ENCODE measurements at places on chromosomes 2 and 18.

DNA sequence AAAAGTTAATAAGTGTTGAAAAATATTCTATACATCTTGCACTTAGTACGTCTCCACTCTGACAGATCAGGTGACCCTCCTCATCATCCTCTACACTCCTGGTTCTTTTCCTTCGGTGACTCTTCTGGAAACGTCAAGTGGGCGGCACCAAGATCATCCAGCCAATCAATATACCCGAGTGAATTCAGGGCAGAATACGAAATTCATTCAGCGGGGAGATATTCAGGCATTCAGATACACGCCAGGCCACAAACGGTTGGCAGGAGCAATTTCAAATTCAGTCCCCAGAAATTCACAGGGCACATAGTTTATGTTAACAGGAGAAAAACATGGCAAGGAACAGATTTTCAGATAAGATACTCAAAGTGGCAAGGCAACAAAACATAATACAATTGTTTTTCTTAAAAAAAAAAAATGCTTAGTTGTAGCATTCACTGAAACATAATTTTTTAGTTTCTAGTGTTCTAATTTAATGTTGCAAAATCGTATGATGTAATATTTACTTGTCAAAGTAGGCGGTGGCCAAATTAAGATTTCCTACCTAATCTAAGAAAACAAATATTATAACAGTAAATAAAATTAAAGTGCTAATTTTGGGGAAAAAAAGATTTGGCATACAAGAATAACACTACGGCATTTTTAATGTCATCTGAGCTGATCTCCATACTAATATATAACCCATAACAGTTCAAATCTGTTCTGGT lies 4.2 kb downstream of the CLK1 start:
- no peak for DNase-seq

GRCh38 chr2:195471163-195471562 lies 185.9 kb upstream of the SLC39A10 start:
- no peak for DNase-seq

GRCh38 chr2:48888066-48888465 lies 132.5 kb upstream of the LHCGR start:
- DNase-seq: no peak

DNA sequence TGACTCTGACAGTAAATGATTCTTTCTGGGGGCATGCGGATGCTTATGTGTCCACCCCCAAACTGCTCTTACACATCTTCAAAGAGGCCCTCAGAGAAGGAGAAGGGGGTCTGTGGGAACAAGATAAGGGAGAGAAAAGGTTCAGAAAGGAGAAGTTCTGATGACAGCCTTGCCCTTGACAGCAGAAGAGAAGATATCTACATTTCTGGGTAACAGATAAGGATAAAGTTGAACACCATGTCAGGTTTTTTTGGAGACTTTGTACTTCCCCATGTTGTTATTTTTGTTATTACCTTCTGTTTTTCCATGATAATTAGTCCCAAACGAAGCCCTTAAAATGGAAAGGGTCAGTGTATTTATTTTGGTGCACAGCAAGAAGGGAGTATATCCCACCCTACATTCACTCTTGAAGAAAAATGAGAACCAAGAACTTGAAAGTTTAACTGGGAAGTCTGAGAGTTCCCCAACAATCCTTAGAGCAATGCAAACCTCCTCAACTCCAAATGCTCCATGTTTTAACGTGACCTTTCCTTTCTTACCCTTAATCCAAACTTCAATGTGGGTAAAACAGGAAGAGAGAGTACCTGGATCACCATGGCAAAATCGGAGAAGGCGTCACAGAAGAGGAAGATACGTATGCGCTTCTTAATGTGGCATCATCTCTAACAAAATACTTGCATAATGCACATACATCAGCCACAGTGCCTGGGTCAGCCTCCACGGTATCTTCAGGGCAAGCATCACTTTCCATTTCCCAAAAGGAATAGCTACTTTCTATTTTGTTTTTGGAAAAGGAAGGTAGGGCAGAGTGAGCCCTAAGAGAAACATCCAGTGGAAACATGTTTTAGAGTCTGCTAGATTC lies 264.6 kb upstream of the STON1 start:
- DNase-seq: no peak

DNA sequence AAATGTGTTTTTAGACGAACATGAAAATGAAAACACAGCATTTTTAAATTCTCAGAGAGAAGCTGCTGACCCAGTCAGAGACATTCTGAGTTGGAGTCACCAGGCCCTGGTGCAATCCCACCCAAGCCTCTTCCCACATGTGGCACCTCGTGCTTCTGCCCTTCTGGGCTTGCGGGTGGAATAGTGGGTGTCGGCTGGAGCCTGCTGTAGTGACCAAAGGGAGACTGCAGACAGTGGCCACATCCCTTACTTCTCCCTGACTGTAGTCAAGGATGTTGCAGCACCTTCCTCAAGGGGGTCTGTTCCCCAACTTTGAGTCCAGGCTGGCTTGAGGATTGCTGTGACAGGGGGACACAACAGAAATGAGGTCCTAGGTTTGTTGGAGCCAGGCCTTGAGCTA lies 104.4 kb upstream of the GLI2 start:
- no peak for DNase-seq

DNA sequence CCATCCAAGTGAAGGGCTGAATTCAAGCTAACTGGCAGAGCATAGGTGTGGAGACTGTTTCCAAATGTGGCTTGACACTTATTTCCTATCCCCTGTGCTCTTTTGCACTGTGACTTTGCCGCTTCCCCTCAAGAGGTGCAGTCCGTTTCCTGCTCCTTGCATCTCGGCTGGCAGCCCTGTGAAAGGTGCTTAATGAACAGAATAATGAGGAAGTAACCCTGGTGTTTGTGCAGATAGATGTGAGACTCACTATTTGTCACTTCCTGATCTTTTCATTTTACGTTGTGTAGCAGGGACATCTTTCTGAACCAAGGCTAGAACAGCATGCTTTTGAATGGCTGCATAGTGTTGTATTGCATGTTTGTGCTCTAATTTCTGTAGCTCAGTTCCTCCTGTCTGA lies 60.8 kb downstream of the CEP192 start:
- no peak for DNase-seq

- no peak for DNase-seq
Measured at GRCh38 chr2:180679693-180680092, 300.7 kb upstream of the UBE2E3 start.

DNA sequence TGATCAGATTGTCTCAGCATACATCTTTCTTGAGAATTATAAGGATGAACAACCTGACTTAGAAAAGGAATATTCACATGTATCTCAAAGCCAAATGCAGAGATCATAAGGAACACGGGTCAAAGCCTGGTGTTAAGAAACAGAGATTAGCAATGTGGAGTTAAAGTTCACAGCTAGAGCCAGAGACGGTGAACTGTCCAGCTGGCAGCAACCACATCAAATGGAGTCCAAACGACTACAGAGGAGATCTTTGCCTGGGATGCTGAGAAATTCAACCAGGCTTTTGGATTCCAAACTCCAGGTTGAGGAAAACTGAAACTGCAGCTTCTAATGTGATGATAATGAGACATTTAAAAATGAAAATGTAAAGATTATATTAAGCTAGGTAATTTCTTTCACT lies 939.9 kb upstream of the NXPH2 start:
- DNase-seq: no peak

DNA sequence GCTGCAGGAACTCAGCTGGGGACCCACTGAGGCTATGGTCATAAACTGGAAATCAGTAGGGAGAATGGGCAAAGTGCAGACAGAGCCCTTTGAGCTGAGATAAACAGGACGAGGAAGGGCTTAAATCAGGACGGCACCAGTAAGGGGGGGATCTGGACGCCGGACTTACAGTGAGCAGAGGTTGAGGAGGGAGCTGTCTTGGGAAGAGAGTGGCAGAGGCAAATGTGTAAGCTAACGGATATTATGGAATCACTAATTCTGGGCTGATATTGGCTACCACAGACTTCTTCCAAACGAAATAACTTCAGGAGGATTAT lies 539 bp downstream of the CYP27A1 start:
- no peak for DNase-seq

DNA sequence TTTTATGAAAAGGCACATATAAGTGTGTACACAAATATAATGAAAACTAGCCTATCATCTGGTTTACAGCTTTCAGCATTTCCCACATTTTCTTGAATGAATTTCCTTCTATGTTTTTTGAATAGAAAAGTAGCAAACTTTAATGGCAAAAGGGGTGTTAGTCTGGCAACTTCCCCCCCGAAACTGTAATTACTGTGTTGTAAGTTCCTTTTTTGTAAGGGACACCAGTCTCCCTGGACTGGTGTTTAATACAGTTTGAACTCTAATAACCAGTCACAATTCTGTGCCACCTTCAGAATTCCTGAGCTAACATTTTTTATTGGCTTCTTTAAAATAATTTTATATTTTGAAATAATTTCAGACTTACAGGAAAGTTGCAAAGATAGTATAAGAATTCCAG lies 94.2 kb downstream of the ACSL3 start:
- no peak for DNase-seq

GRCh38 chr2:187442378-187442777 lies 5.7 kb downstream of the CALCRL start:
- DNase-seq: no peak

DNA sequence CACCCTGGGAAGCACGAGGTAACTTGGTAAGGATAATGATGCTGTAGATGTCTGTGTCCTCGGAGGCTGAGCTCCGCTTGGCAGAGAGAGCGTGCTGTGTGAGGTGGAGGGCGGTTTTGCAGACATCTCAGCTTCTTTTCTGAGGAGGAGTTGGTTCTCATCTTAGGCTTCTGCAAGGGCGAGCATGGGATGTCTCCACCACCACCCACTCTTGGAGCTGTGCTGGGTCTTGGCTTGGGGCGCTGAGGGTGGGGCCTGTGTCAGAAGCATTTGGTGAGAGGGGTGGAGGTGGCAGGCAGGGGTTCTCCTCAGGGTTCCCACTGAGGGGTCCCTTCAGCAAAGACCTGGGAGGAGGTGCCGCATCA lies 9.2 kb downstream of the OXER1 start:
- DNase-seq: no peak

- DNase-seq: no peak
Measured at GRCh38 chr2:10344105-10345066, 41.7 kb downstream of the HPCAL1 start.

- no peak for DNase-seq
Measured at GRCh38 chr2:9877726-9878125, 34.5 kb downstream of the TAF1B start.

GRCh38 chr18:63869851-63870250 lies 17.7 kb upstream of the SERPINB2 start:
- no peak for DNase-seq

DNA sequence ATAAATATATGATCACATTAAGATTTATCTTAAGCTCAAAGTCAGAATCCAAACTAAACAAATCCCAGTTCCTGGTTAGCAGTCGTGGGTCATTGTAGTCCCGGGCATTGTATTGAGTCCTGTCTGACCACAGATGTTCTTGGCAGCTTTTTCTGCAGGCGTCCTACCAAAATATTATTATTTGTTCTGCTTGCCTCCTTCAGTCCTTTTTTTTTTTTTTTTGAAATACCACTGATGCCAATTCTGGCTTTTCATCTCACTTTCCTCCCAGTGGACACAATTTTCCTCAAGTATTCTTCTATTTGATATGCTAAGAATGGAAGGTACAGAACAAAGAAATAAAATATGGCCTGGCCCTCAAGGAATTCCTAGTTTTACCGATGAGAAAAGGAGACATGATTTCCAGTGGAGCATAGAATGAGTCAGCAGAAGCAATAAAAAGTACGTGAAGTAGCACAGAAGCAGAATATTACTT lies 151.6 kb downstream of the CSRNP3 start:
- DNase-seq: no peak

DNA sequence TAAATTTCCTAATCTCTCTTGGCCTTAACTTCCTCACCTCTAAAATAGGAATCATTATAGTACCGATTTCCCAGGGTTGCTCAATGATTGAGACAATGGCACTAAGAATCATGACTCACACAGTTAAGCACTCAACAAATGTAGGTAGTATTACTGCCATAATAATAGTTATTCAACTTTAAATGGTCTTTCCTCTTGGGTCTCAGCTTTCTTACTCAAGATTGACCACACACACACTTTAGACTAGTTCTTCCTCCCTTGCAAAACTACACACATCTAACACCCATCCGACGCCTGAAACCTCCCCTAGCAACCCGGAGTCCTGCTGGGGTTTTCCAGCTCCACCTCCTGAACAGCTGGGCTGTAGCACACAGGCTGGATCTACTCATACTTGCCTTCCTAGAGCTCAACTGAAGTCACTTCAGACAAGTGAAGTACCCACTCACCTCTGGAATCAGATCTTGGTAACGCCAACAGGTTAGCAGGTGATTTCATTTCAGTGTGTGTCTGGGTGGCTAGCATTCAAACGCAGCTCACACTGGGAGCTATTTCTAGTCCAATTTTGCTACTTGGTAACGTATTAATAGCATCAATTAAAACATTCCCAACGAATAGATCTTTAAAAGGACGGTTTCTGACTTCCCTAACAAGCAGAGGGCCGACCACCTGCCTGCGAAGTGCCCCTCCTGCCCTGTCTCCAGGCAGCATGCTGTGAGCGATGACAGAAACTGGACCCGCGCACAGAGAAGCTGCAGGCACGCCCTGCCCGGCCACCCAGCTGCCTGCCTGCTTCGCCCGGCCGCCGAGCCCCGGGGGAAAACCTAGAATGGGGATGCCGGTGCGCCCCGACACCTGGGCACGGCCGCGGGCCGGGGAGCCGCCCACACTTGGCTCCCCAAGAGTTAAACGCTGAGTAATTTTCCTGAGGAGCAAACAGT lies 1.1 kb downstream of the UXS1 start:
- peak; percentile 23 for DNase-seq

- DNase-seq: no peak
Measured at GRCh38 chr2:184938221-184938985, 340.1 kb downstream of the ZNF804A start.

DNA sequence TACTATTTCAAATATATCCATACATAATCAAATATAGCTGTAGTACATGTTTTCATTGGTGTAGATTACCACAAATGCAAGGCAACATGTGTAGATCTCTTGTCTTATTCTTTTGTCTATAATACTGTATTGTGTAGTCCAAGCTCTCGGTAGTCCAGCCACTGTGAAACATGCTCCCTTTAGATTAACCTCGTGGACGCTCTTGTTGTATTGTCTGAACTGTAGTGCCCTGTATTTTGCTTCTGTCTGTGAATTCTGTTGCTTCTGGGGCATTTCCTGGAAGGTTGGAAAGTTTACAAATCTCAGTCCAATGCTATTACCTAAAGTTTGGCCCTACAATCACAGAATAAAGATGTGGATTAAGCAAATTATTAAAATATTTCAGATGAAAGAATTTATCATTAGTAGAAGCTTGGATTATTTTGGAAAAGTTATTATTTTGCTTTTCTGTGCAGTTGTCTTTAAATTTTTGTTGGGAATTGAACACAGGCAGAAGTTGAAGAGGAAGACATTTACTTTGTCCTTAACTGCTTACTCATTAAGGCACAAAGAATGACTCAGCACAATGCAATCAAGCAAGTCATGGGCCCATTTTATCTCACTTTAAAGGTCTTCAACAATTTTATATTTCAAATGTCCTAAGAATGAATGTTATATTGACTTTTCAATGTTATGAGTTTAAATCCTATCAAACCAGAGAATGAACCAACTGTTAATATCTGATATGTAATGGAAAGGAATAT lies 103.4 kb upstream of the CAVIN2 start:
- DNase-seq: no peak

GRCh38 chr2:56077359-56077915 lies 106.4 kb upstream of the CCDC85A start:
- no peak for DNase-seq
